ENCODE measurements at places on chromosomes 12 and 14.

- no peak for DNase-seq
Observed at GRCh38 chr12:13205809-13206559, 9.5 kb downstream of the EMP1 start.

DNA sequence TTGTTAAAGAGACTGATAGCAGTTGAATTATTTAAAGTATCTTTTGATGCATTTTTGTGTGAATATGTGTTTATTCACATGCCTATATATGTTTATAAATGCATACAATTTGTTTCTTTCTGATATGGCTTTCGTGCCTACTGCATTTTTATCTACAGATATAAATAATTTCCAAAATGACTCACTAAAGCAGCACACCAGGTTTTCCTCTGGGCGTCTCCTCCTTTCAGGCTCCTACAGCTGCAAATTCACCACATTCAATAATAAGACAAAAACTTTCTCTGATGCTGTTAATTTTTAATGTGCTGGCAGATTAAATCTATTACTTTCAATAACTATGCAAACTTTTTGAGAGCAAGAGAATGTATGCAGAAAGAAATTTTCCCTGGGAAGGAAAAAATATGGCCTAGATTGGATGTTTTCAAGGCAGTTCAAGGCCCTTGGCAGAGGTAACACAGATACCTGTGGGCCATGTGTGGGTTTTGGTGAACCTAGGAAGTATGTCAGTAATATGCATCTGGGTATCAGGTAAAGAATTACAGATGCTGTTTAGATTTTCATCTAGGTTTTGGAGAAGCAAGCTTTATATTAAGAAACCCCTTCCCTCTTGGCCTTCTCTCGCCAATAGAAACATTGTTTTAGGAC lies 381.8 kb downstream of the EGLN3 start:
- DNase-seq, result no peak

GRCh38 chr12:43078976-43079375 lies 473.0 kb downstream of the ADAMTS20 start:
- no peak for DNase-seq

GRCh38 chr12:32120419-32120818 lies 13.8 kb downstream of the BICD1 start:
- DNase-seq, result peak; percentile 61

DNA sequence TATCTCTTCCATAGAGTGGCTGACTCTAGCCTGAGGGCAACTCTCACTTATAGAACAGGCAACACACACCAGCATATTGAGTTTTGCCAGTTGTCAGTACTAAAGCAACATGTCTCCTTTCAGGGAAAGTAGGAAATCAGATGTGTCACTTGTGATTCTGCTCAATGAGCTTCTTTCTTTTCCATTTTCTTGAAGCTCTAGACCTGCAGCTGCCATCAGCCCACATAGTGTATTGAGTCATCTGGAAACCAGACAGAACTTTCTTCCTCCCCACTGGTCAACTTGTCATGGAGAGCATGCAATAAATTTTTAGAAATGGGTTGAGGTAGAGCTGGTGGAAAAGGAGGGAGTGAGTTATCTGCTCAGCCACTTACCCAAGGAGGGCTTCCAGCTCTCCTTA lies 209.0 kb upstream of the PLEKHG7 start:
- peak; percentile 86 for DNase-seq

- DNase-seq, result peak; percentile 65
Observed at GRCh38 chr12:131239384-131240094, 285.8 kb downstream of the ADGRD1 start.

GRCh38 chr14:77037938-77038568 lies 9.5 kb upstream of the IRF2BPL start:
- DNase-seq, result no peak

- peak; percentile 58 for DNase-seq
Observed at GRCh38 chr12:28497889-28498411, 307.7 kb downstream of the CCDC91 start.

GRCh38 chr12:20549108-20549719 lies 145.9 kb upstream of the SLCO1C1 start:
- no peak for DNase-seq

- DNase-seq, result peak; percentile 18
Observed at GRCh38 chr12:81294325-81295190, 216.7 kb downstream of the ACSS3 start.

GRCh38 chr12:107759410-107759809 lies 1.5 kb downstream of the PRDM4 start:
- DNase-seq, result peak; percentile 44

DNA sequence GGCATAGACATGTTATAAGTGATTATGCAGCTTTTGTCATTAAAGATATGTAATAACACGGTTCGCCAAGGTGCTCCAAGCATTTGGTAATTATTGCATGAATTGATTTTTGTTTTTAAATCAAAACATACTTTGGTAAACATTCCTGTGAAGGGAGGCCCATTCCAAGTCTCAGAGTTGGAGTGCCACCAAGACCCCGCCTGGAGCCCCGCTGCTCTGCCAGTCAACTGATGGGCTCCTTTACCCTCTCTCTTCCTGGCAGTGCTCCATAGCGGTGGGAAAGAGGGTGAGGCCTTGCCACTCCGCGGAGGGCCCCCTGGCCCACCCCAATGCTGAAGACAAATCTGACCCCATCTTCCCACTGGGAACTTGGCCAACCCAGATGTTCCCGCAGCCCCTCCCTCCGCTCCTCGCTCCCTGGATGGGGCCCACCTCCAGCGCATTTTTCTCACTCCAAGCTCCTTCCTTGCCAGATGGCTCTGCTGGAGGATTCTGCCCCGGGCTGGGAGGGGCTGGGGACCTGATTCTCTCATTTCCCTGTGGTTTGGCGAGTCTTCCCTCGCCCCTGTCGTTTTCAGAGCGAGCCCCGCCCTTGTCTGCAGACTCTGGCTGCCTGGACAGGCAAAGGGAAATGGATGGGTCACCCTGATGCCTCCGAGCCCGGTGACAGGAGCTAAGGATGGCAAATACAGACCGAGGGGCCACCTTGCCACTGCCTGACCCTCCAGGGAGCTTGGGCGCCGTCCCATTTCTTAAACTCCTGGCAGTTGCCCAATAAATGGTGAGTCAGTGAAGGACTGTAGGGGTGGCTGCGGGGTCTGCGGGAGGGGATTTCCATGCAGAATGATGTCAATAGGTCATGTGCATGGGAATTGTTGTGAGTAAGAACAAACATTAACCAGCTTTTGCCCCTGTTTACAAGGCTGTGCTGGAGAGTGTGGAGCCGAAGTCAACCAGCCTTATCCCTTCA lies 9.2 kb upstream of the PAPLN start:
- peak; percentile 39 for DNase-seq

GRCh38 chr14:34935488-34935887 lies 47.3 kb upstream of the SRP54 start:
- DNase-seq, result peak; percentile 5

- no peak for DNase-seq
Observed at GRCh38 chr12:58086006-58086405, 144.6 kb downstream of the ATP23 start.

GRCh38 chr12:464484-465267 lies 4.9 kb downstream of the B4GALNT3 start:
- DNase-seq, result no peak

DNA sequence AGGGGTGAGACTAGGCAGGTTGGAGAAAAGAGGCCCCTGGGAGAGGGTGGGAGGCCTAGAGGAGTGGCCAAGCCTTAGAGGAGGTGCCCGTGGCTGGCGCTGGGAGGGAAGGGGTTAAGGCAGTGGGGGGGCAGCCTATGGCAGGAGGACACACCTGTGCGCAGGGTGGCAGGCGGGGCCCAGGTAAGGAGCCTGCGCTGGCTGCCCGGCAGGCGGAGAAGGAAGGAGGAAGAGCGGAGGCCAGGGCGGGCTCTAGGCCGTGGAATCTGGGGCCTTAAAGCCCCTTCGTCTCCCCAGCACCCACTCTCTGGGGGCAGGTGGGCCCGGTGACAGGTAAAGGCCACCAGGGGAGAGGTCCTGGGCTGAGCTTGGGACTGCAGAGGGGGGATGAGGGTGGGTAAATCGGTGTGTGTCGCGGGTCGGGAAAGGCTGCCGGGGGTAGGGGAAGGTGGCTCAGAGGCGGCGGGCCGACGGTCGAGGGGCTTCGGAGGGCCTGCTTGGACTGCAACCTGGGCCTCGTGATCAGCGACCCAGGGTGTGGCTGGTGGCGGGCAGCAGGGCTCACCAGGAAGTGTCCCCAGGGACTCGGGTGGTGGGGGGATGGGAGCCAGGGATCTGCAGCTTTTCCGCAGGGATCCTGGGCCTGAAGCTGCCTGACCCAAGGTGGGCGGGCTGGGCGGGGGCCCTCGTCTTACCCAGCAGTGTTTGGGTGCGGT lies 7.3 kb downstream of the PHB2 start:
- no peak for DNase-seq

DNA sequence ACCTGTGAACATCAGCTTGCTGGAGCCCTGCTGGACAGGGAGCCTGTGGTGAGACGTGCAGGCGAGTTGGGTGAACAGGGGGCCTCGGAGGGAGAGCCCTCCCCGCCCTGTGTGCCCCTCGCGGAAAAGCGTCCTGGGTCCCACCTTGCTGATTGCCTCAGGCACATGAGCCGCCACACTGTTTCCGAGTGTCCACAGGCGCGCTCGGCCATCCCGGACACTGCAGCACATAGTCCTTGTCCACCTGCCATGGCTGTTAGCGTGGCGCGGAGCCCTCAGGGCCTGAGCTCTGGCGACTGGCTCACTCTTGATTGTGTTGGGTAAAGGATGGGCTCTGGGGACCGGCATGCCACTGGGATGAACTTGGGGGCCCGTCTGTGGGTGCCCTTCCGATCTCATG lies 40.0 kb downstream of the PACS2 start:
- DNase-seq, result no peak

DNA sequence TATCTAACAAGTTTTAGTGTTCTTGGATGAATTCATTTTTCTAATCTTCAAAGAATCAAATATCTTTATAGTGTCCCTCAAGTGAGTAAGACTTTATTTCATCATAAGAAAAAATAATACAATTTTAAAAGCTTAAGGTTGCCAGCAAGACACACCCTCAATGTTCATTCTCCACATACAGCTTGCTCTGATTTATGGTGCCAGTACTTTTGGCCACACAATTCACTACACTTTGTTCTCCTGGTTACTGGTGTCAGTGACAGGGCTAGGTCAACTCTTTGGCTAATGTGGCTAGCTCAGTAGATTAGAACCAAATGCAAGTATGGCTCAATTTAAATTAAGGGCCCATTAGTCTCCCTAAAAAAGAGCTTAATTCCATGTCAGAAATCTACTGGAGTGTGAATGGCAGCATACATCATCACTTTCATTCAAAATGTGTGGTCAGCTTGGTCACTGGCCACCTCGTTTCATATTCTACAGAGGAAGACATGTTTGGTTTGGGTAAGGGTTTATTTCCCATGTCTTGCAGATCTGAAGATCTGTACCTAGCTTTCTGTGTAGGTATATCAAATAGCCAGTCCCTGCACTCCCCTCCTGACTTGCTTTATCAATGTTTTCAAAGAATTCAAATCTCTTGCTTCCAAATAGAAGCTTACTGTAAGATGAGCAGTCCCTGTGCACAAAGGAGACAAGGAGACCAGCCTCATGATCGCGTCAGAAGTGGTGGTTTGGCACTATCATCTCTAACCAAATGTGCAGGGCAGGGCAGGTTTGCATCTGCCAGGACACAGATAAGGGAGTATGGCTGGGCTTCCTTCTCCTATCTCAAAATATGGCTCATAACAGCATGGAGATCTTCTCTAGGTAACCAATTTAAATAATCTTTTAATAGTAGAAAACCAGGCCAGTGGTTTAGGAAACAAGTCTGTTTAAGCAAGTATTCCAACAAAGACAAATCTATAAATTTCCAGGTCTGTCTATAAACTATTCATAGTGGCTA lies 31.3 kb downstream of the HECTD4 start:
- DNase-seq, result peak; percentile 11

- DNase-seq, result no peak
Observed at GRCh38 chr12:16555630-16556029, 50.3 kb downstream of the LMO3 start.

DNA sequence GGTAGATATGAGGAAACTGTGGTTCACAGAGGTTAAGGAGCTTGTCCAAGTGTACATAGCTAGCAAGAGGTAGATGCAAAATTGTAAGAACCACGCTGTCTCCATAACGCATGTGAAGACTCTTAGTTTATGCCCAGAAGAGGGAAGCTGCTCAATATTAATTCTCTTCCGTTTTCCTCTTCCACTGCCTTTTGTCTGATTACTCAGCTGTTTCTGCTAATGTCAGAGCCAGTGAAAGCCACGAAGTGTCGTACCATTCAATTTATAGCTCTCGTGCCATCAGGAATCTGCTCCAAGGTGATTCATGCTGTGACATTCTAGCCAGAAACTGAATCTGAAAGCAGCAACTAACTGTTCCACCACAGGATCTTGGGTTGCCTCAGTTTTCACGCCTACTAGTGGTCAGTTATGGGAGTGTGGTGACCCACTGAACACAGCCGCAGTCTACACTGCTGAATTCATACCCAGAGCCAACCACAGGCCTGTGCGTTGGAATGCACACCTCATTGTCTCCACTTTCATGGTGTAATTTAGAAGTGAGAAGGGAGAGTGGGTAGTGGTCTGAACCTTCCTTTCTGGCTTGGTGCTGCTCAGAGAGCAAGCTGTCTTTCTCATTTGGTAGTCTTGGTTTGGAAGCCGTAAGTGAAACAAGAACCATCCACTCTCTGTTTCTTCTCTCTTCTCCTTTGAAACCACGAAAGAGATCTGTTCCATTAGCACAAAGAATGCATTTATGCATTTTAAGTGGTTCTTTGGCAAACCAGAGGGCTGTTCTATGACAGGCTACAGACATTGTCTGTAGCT lies 74.2 kb upstream of the NAP1L1 start:
- peak; percentile 95 for DNase-seq

GRCh38 chr12:32918890-32919801 lies 22.6 kb upstream of the PKP2 start:
- DNase-seq, result peak; percentile 21

- DNase-seq, result no peak
Observed at GRCh38 chr12:46723629-46724419, 102.0 kb downstream of the SLC38A4 start.

GRCh38 chr12:42129595-42130204 lies 15.0 kb downstream of the GXYLT1 start:
- peak; percentile 59 for DNase-seq

GRCh38 chr12:82415402-82415801 lies 57.1 kb downstream of the METTL25 start:
- no peak for DNase-seq

DNA sequence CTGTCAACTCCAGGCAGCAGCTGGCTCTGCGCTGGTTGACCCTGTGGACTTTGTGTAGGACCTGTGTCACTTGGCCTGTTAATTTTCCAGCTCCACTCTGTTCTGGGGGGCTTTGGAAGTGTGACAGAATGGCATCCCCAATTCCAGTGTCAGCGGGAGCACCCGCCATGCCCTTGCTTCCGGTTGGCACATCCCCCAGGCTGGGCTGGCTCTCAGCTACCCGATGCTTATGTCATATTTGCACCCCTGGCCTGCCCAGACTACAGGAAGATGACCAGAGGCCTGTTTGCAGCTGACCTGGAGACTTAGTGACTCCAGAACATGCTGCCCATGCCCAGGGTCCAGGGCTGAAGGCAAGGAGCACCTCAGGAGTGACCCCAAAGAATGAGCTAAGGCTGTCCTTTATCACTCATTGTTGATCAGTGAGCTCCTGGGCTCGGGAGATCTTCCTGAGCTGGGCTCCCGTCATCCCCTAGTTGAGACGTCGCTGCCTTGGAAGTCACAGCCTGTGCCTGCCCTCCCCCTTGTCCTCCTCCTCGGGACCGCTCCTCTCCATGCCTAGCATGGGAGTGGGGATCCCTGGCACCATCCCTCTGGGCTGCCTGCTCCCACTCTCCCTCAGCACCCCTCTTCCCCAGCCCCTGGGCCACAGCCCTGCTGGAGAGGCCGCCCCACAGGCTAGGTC lies 163.4 kb upstream of the RTL1 start:
- no peak for DNase-seq

GRCh38 chr12:129036135-129036534 lies 182.9 kb downstream of the GLT1D1 start:
- DNase-seq, result peak; percentile 48

GRCh38 chr14:65412032-65412846 lies at the start of gene FUT8:
FUT8 (plus strand) TSS chr14:65412730; CDS start chr14:65561564, 148,834 bp downstream.
- peak; percentile 97 for DNase-seq

Measured in GM12865 (cell line).